Suprapubic skin (tissue), 4 donors: ENCODE measurements at places on chromosomes 16 and 17. TPM values are rescaled to one million over a fixed set of nuclear protein-coding genes. Genes with fewer than 3 reads are reported as not detected.

The RHBDL3 gene
- 0.31 TPM for total RNA-seq

The RBFOX1 gene
- not detected for total RNA-seq

DNA sequence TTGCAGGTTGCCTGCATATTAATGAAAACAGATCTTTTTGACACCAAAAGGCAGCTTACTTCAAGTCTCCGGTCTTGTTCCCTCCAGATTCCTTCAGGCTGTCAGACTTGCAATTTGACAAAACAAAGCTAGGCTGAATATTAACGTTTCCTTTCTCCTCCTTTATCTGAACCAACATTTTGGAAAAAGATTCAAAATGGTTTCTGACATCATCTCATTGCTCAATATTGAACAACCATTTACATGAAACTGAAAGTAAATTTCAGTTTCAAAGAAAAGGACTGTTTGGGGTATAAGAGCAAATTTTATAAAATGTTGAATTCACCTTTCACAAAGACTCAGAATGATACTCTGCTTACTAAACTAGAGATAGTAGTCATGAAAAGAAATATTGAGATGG lies 521.8 kb downstream of the KCNJ2 start:
- DNase-seq, result no peak

The PITPNC1 gene
- 1.6 TPM for total RNA-seq

DNA sequence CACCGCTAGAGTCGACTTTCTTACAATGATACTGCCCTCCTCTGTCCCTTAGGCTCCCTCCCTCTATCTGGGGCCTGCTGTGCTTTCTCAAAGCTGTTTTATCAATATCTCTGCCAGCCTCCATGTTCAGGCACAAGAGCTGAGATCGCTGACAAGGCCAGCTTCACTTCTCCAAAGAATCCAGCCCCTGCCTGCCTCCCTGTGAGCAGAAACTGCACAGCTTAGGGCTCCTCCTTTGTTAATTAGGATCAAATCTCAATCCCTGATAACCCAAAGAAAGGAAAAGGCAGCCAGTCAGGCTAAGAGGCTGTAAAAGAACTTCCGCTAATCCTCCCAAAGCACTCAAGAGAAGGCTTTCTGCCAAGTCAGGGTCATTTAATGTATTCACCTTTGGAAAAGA lies 616.0 kb upstream of the CDH11 start:
- no peak for DNase-seq

The TMEM101 gene
- 20.7 TPM for total RNA-seq

The CDRT15 gene
- not detected for total RNA-seq

DNA sequence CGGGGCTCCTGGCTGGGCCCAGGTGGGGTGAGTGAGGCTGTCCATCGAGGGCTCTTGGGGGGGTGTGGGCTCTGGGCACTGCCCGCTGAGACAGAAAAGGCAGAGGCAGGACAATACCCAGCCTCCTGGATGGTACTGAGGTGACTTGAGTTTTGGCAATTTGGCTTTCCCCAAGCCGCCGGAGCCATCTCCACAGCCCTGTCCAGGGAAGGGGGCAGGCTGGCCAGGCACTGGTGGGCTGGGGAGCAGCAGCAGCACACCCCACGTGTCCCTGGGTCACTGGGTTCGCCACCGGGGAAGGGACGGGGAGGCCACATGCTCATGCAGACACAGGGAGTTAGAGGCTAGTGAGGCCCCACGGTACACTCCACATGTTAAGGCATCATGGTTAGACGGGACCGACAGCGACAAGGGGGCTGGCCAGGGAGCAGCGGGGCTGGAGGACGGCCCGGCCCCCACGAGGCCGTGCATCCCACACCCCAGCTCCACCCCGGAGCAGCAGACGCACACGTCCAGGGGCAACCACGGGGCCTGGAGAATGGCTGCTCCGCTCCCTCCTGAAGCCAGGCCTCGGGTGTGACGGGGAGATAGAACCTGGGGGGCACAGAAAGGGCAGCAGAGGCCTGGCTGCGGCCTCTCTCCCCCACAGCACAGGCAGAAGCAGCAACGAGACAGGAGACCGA lies 3.0 kb downstream of the ARHGDIA start:
- DNase-seq, result no peak
